LoVo (cell line): ENCODE measurements at places on chromosomes 12 and 14.

DNA sequence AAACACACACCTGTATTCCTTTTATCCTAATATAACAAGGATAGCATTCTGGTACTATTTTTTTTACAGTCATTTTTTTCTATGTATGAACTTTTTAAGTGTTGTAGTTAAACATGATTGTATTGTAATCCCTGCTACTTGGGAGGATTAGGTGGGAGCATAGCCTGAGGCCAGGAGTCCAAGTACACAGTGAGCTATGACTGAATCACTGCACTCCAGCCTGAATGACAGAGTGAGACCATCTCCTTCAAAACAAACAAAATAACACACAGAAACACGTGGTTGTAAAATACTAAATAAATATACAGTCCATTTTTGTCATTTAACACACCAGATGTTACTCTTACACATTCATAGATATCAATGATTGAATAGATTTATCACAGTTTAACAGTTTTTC, 56.9 kb downstream of the MAP4K5 start:
- DNase-seq, result no peak

DNA sequence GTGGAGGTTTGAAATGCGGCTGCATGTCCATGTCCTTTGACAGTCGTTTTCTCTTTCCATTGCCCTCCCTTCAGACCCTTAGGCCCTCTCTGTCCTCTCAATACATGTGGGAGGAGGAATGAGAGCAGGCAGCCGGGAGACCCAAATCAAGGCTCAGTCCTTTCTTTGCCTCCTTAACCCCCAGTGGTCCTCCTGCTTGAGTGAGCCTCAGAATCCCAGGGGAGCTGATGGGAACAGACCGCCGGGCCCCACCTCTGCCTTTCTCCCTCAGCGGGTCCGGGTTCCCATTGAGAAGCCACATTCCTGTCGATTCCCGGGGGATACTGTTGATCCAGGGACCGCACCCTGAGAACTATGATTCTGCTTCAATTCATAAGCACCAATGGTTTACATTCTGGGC, 77.9 kb upstream of the RFLNA start:
- DNase-seq, result no peak

DNA sequence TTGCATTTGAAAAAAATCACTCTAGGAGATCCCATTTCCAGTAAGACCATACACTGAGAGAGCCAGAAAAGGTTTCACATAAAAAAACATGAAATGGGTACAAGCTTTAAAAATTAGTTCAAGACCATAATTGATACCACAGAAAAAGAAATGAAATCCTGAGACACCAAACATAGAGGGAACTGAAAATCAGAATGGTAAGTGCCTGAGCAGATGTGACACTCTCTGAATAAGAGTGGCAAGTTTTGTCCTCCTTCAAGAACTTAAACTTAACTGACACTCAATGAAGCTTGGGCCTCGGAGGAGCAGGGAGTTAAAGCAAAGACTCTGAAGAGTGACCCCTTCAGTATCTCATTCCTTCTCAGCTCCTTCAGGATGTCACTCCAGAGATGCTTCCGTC, 23.2 kb upstream of the PTGDR start:
- no peak for DNase-seq

GRCh38 chr14:39956372-39956771, 524.1 kb upstream of the FBXO33 start:
- no peak for DNase-seq

GRCh38 chr14:52310541-52310940, 3.6 kb upstream of the PTGER2 start:
- no peak for DNase-seq

GRCh38 chr12:25101092-25101445, 93.9 kb downstream of the DNAI7 start:
- no peak for DNase-seq

GRCh38 chr14:75720842-75721498, 59.9 kb downstream of the TTLL5 start:
- no peak for DNase-seq

GRCh38 chr14:26332966-26333365, 264.9 kb downstream of the NOVA1 start:
- no peak for DNase-seq

- no peak for DNase-seq
Measured at GRCh38 chr14:25521616-25522015, 471.7 kb upstream of the STXBP6 start.

DNA sequence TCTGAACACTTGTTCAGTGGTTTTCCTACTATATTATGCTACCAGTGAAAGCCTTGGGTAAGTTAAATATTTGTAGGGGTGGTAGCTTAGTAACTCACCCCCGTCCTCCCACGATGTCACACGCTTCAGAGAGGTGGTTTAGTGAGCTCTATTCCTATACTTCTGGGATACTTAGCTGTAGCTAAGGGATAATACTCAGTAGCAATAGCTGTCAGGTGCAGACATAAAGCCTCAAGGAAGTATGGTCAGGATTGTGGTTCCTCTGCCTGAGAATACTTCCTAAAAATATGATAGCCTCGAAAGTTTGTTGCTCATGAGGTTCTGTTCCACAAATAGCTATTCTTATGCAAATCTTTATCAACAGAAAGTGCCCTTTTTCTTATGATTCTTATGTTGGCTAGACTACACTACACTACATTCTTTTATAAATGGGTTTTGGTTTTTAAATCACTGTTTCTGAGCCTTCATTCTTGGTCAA, 11.9 kb downstream of the DLST start:
- DNase-seq, result no peak

- no peak for DNase-seq
Measured at GRCh38 chr14:96058576-96059200, 19.5 kb downstream of the C14orf132 start.

DNA sequence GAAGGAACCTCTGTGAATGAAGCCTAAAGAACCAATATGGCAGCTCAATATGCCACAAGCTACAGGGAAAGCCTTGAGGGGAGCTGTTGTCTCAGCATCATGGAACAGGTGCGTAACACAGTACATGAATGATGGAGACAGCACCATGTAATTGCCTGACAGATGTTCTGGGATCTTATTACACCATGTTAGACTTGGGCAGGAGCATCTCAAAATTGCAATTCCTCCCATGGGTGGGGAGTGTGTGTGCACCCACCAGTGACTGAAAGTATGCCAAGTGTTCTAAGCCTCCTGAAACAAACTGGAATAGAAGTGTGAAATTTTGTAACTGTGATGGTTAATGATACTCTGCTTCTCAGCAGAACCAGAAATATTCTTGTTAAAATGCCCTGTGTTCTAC, 151.0 kb upstream of the SRRM4 start:
- no peak for DNase-seq

GRCh38 chr14:104192883-104193245, 54.5 kb downstream of the KIF26A start:
- no peak for DNase-seq

DNA sequence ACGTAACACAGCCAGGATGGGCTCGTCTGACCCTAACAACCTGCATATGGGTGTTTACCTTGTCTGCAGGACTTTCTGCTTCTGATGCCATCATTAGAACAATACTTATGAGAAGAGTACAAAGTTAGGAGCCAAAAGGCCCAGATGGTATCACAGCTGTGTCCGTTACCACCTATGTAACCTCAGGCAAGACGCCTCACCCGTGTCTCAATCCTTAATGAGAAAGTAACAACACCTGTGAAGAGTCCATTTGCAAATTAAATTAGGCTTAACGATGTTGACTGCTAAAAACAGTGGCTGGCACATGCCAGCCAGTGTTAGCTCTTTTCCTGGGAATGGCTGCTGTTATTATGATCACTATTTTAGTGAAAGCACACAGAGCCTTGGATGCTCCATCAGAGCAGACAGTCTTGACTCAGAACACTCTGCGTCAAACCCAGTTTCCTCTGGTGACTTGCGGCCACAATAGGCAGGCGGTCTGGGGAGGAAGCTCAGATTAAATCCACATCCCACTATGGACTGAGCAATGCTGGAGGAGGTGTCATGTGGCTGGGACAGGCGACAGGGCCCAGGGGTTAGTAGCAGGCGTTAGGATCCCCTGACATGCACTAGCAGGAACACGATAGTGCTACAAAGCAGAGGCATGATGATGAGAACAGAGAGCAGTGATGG, 125.3 kb downstream of the SLC15A4 start:
- no peak for DNase-seq

- no peak for DNase-seq
Measured at GRCh38 chr14:72111911-72112310, 179.7 kb downstream of the RGS6 start.

GRCh38 chr14:95885278-95885677, 8.6 kb downstream of the TUNAR start:
- no peak for DNase-seq

DNA sequence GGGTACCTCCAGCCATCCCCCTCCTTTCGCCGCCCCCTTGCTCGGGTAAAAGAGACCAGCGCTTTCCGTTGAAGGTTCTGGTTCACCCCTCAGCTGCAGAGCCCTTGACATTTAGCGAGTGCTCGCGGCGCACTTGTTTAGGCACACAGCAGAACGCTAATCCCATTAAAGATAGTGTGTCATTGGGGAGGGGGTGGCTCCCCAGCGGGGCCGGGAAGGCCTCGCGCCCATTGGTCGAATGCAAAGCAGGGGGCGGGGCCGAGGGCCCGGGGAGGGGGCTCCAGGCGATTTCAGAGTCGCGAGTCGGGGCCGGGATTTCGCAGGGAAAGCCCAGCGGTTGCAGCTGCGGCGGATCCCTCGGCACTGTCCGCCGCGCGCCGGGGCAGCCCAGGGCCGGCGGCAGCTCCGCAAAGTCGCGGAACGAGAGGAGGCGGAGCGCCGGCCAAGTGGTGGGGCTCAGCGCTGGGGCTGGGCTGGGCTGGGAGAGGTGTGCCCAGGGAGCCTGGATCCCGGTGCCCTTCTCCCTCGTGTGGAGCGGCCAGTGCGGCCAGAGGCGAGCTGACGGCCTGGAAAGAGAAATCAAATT, 122.9 kb downstream of the TSPAN9 start:
- no peak for DNase-seq

GRCh38 chr14:103626146-103626850, 2.7 kb upstream of the KLC1 start:
- no peak for DNase-seq
